ENCODE measurements at places on chromosomes 16 and 17.

DNA sequence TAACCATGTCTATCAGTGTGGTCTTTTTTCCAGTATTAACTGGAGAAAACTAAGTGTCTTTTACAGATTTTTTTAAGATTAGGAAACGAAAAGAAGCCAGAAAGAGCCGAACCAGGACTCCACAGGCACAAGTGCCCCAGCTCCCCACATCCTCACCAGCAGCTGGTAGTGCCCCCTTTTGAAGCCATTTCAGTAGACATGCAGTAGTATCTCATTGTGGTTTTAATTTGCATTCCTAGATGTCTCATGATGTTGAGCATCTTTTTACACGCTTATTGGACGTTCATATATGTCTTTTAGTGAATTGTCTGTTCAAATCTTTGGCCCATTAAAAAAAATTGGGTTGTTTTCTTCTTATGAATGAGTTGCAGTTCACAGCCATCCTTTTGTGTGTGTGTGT is 4.8 kb upstream of the CMTM3 start:
- no peak for ATAC-seq

- no peak for ATAC-seq
These were observed 30.3 kb upstream of the ADORA2B start for GRCh38 chr17:15914400-15915170.

- no peak for ATAC-seq
These were observed 1.4 kb upstream of the TTLL6 start for GRCh38 chr17:48818361-48818841.

- no peak for ATAC-seq
These were observed 109.1 kb downstream of the C16orf78 start for GRCh38 chr16:49482690-49483089.
